T-helper 9 cell (primary cell): ENCODE measurements at places on chromosomes 6 and 20.
A peak's percentile ranks its signal among the peaks of the same experiment; 100 is the strongest.

DNA sequence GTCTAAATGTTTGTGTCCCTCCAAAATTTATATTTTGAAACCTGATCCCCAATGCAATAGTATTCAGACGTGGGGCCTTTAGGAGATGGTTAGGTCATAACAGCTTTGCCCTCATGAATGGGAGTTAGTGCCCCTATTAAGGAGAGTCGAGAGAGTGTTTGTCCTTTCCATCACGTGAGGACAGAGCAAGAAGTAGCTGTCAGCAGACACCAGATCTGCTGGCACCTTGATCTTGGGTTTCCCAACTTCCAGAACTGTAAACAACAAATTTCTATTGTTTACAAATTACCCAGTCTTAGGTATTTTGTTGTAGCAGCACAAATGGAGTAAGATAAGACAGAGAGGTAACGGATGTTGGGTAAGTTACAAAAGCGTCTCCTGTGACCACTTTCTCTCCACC is 46.6 kb downstream of the FAM50B start:
- DNase-seq = no peak

- no peak for DNase-seq
Observed at GRCh38 chr20:5480824-5481600, 164.3 kb upstream of the PROKR2 start.

GRCh38 chr20:41029150-41029901 is 704 bp downstream of the TOP1 start:
- DNase-seq = peak; percentile 29

- no peak for DNase-seq
Observed at GRCh38 chr20:48209102-48209501, 423.8 kb upstream of the SULF2 start.

- no peak for DNase-seq
Observed at GRCh38 chr6:123855506-123855905, 51.8 kb downstream of the NKAIN2 start.

- DNase-seq = no peak
Observed at GRCh38 chr20:52500157-52500556, 308.6 kb upstream of the ZFP64 start.

- no peak for DNase-seq
Observed at GRCh38 chr6:161459008-161459615, 185.3 kb upstream of the AGPAT4 start.

DNA sequence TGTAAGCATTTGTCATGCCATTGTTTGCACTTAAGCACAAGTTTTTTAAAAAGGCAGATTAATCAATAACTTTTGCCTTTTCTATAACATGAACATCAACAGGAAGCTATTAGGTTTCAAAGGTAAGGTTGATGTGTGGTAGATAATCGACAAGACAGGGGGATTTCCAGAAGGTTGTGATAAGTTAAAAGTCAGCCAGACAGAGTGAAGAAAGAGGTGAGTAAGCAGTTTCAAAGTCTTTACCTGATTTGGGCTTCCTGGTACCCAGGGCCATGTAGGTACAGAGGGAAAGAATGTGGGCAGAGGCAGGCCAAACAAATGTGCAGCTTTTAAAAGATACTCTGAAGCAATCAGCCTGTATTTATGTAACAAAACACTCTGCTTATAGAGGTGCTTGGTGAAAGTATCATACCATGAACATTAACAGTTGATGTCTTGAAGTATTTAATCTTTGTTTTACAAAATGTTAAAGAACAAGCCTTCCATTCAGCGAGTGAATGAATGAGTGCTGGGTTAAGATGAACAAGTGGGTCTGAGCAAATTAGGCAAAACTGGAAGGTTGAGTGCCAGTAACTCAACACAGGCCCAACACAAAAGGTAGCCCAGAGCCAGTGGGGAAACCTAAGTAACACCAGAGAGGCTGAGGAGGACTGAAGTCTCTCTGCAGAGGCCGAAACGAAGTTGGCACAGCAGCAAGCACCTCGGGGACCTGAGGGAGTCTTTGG is 60.2 kb downstream of the LRRC1 start:
- DNase-seq = no peak

DNA sequence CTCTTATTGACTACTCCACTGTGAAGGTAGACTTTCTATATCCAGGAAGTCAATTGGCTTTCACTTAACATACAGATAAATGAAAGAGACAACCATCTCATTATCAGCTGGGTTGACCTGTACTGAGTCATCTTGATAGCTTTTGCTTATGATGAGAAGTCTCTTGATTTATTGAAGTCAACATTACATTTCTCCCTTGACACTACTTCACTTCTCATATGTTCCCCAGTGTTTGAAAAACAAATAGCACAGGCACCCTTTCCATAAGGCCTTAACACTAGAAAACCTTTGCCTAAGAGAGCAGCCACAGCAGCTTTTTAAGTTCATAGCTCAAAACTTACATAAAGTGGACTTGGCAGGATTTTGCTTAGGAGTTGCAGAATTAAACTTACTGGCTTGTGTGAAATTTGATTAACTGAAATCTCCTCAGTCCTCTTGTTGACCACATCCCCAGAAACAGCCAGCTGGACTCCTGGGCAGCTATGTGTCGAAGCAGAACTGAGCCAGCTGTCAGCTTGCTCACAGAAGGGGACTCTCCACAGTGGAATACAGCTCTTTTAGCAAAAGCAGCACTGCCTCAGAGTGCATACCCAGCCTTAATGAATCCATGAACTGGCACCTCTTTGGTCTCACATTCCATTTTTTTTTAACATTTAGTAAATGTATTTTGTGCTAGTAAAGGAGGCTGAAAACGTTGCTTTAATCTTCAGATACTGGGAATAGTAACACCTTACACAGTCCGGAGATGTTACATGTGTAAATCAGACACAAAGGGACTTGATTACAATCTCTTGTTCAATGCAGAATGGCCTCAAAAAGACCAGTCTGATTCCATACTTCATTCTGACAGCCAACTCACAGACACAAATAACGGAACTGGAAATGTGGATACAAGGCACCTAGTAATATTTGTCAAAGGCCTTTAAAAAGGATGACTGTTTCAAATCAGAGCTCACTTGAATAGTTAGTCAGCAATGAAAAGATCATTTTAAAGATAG is 1532.7 kb downstream of the HACE1 start:
- no peak for DNase-seq

DNA sequence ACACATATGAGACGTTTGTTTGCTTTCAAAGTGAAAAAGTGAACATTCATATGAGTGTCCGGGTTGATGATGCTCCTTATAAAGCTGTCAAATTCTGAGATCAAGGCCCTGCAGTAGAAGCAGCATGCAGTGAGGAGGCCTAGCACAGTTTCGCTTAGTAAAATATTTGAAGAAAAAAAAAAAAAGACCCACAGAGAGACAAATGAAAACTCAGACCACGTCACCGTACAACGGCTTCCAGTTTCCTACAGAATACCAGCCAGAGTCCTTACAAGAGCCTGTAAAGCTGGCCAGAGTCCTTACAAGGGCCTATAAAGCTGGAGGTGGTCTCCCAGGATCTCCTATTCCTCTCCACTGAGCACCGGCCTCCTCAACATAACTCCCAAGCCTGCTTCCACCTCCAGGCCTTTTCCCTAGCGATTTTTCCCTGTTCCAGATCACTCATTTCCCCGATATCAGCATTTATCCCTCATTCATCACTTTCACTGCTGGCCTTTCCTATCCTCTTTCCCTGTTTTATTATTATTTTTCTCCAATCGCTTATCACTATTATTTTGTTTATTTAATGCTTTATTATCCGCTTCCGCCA is 1.5 kb upstream of the HMGN4 start:
- DNase-seq = no peak

GRCh38 chr6:16776394-16777017 is 15.2 kb upstream of the ATXN1 start:
- no peak for DNase-seq

DNA sequence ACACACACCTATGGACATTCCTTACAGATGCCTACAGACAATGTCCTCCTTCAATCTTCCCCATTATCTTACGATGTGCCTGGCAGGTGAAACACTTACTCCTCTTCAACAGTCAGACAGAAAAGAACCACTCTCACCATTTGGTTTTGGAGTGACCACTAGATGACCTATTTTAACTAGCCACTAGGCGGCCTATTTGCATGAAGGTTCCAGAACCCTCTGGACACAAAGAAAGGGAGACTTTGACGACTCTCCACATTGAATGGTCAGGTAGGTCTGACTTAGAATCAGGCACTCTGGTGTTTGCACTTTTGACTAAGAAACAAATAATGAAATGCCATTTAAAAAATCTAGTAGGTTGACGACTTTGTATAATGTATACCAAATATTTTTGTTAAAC is 42.0 kb downstream of the PNLDC1 start:
- DNase-seq = no peak

DNA sequence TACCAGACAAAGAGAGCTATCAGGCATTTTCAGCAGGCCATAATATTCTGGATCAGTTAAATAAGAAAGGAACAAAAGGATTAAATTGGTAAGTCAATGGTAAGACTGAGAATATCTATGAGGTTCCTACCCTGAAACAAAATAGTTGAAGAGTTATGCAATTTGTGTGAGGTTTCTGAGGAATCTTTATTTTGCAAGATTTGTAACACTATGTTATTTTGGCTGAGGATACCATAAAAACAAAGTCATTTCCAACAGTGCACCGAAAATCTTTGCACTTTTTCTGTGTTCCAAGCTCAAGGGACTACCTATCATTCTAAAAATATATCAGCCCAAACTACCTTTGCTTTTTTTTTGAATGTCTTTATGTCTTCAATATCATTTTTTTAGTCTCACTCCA is 383.3 kb upstream of the CITED2 start:
- no peak for DNase-seq

DNA sequence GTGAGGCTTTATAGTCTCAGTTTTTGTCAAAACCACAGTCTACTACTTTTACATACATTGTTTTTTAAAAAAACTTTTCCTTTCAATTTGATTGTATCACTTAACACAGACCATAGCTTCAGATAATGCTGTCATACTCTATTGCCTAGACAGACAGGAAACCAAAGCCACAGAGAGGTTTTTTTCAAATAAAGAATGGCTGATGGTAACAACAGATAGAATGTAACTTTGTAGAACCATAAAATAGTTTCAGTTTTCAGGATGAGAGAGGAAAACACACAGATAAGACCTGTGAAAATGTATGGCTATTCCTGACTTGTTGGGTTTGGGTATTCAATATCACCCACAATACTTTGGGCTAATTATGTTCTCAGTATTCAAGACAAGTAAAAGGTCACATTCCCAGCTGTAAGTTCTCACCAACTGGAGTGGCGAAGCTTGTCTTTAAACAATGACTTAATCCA is 94.0 kb downstream of the ADGRG6 start:
- DNase-seq = no peak
